Stimulated activated CD8-positive, alpha-beta memory T cell treated with anti-CD3 and anti-CD28 coated beads, Interleukin-4, amount 100 ng/mL, for 48 hours (primary cell): ENCODE measurements at places on chromosomes 16 and 17.

DNA sequence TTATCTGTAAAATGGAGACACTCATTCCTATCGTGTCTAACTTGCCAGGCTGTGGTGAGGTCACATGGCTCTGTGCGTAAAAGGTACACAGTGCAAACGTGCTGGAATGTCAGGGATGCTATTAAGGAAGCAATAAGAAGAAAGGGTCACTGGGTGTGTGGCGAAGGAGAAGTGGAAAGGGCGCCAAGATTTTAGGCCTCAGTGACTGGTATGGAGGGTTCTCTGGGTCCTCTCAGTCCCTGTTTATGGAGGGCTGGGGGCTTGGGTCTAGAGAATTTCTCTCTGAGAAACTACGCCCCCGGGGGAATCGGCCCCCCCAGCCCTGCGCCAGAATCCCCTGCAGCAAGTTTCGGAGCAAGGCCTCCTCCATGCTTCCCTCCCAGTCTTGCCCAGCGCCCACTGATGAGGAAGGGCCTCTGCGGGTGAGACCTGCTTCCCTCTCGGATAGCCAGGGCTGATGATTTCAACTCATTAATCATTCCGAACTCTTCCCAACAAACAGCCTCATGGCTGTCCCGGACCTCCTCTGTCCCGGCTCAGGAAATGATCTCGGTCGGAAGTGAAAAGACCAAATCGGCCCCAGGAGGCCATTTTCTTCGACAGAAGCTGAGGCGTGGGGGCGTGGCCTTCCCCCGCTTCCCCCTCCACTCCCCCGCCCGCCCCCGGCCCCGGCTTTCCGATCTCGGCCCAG, 1.2 kb upstream of the HEXIM1 start:
- no peak for DNase-seq

GRCh38 chr16:78844682-78845081, 745.2 kb downstream of the WWOX start:
- DNase-seq, result no peak

- no peak for DNase-seq
These were observed 23.6 kb upstream of the PRSS54 start for GRCh38 chr16:58318391-58318790.

GRCh38 chr16:80599466-80599865, 58.7 kb downstream of the DYNLRB2 start:
- DNase-seq, result no peak

DNA sequence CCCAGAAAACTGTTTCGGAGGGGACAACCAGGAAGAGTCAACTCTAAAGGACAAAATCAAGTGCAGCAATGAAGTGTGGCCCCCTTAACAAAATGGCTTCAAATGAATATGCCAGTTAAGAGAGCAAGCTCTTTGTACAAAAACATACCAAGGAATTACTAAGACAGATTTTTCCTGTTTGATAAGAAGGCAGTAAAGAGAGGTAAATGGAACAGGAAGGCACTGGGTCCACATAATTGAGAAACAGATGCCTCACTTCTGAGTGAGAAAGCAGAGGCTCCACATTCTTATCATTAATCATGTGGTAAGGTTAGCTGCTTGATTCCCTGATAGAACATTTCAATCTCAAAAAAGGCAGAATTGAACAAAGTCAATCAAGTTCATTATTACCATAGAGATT, 44.9 kb downstream of the MBTD1 start:
- DNase-seq, result no peak

DNA sequence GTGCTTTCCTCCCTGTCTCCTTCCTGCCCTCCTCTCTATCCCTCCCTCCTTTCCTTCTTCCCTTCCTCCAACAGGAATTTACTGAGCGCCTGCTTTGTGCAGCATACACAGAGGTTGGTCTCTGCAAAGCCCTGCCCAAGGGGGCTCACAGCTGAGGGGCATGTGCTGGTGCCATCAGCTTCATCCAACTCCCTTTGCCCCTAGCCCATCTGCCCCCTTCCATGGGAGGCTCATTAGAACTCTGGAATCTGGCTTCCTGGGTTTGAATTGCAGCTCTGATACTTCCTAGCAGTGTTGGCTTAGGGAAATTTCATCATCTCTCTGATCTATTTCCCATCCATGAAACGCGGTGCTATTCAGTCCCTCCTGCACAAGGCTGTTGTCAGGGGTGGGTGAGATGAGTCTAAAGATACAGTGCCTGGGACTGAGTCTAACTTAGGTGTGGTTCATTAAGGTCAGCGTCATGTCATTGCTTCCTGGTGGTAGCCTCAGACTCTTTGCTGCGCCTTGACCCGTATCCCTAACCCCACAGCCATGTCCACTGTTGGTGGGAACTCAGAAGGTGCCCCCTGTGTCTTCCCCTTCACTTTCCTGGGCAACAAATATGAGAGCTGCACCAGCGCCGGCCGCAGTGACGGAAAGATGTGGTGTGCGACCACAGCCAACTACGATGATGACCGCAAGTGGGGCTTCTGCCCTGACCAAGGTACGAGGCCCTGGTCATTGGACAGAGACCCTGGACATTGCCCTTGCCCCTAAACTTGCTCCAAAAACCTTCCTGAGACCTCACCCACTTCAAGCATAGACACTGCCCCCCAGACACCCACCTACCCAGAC, 10.3 kb downstream of the MMP2 start:
- no peak for DNase-seq

- no peak for DNase-seq
These were observed 42.8 kb downstream of the CDH1 start for GRCh38 chr16:68779891-68780290.

DNA sequence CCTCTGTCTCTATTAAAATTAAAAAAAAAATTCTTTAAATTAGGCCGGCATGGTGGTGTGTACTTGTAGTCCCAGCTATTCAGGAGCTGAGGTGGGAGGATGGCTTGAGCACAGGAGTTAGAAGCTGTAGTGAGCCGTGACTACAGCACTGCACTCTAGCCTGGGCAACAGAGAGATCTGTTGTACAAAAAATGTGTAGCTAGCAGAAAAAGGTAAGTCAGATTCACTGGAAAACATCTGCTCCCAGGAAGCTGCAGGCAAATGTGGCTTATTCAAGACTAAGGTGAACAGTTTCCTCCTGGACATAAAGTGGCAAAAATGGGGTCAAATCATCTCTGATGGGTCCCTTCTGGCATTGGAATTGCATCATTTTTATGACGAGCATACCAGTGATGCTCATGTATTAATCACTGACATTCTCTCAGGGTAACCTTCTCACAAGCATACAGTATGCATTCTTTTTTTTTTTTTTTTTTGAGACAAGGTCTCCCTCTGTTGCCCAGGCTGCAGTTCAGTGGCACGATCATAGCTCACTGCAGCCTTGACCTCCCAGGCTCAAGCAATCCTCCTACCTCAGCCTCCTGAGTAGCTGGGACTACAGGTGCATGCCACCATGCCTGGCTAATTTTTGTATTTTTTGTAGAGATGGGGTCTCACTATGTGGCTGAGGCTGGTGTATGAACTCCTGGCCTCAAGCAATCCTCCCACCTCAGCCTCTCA, 48.7 kb downstream of the CPPED1 start:
- DNase-seq, result no peak

GRCh38 chr17:58525239-58525638, 10.8 kb upstream of the MTMR4 start:
- no peak for DNase-seq

DNA sequence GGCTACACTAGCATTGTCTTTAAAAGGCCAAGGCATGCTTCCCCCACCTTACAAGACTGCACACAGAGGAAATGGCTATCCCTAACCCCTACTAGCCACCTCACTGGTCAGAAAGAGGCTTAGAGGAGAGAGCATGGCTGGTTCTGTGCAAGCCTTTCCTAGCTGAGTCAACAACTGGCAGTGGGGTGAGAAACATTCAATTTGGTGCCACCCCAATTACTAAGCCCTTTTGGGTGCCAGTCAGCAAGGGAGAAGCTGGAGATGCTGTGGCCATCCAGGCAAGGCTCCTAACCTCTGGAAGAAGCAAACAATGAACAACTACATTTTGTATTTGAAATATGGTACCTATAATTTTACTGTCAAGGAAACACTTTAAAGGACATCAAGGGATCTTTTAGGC, 4.7 kb upstream of the KAT7 start:
- DNase-seq, result no peak

DNA sequence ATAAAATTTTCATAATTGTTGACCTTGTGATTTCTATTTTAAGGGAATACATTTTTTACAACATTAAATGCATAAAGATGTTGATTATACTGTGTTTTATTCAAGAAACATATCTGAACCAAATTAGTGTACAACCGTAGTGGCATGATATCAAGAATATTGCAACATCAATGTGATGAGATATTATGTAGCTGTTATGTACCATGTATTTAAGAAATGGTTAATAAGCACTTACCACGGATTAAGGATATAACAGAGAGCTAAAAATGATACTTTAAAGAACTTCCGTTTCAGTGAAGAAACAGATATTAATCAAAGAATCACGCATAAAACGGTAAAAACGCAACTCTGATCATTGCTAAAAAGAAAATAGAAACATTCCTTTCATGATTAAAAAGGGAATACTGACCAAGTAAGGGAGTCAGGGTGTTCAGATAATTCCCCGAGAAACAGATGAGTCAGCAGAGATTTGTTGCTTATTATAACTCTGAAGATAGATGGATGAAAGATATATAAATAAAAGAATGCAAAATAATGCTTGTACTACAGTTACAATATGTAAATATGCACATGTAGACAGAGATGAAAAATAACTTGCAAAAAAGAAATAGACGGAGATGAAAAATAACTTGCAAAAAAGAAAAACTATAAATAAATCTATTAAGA, 281.9 kb upstream of the MAF start:
- no peak for DNase-seq

DNA sequence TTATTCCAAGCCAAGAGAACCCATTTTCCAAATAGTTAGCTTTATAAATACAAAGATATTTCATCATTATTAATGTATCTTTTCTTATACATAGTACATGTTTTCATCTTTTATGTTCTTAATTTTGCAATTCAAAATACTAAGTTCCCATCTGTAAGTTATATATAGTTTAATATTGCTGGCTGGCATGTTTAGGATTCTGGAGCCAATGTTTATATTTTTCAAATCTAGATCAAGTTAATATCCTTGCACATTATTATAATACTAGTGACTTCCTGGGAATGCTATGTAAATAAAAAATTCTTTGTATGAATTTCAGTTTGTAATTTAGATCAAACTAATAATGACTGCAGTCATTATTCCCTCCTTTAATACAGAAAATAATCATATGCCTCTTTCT, 189.7 kb downstream of the CNTNAP4 start:
- no peak for DNase-seq
